ENCODE measurements at places on chromosomes 16 and 17. TPM values are rescaled to one million over a fixed set of nuclear protein-coding genes. Genes with fewer than 3 reads are reported as not detected.

- no peak for DNase-seq
These were observed 28.0 kb downstream of the ZNF423 start for GRCh38 chr16:49827805-49828438.

GRCh38 chr17:46024590-46024989 lies 25.5 kb downstream of the STH start:
- DNase-seq: no peak

GRCh38 chr16:30846649-30847402 lies 47.1 kb downstream of the BCL7C start:
- DNase-seq: no peak

The TPSD1 gene
- polyA plus RNA-seq: not detected

The MYH3 gene
- not detected for polyA plus RNA-seq
